RWPE1 (cell line): ENCODE measurements at places on chromosomes 6 and 20.

DNA sequence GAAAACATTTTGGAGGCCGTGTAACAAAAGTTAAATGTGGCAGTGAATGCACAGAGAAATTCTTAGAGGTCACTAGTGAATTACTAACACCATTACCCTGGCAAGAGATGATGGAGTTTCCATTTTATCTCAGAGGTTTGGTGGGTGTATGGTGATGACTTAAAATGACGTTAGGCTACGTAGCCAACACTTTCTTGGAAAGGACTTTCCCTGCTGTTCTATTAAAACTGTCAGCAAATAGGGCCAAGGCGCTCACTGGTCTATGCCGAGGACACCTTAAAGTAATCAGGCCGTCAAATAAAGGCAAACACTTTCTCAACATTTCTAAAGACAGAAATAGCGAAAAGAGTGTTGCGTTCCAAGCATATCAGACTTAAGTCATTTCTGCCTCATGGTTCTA is 160.8 kb downstream of the GMPR start:
- no peak for DNase-seq

- DNase-seq: peak; percentile 53
These were observed 27.5 kb downstream of the RSPH3 start for GRCh38 chr6:158972241-158973233.

DNA sequence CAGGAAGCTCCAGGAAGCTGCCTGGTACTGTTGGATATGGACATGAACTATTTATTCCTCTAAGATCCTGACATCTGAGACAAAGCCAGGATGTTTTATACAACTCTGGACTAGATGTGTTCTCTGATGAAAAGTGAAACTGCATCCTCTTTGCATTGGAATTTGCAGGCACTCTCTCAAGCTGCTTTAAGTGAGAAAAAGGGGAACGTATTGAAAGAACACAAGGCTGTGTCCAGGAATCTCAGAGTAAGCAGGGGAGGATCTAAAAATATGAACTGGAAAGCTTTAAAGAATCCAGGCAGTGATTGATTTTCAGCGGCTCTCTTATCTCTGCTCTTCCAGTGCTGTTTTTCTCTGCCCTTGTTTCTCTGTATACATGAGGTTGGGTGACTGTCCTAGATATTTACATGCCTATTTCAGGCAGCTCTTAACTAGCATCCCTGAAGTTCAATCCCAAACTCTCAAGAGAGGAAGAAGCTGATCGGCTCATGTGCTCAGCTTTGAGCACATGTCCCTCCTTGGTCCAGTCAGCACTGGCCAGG is 193.8 kb downstream of the PLCB4 start:
- DNase-seq: no peak

DNA sequence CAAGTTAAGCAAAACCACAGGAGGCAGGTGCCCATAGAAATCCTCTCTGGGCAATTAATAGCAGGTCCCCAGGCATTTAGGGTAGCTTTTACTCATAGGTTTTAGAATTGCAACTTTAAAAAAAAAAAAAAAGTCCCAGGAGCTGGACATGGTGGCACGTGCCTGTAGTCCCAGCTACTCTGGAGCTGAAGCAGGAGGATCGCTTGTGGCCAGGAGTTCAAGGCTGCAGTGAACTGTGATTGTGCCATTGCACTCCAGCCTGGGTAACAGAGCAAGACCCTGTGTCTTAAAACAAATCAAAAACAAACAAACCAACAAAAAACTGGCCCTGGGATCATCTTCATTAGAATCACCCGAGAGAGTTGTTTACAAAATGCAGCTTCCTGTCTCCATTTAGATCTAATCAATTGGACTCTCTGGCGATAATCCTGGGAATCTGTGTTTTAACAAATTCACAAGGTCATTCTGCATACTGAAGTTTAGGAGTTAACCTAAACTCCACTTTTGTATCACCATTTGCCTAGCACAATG is 131.8 kb upstream of the AKAP12 start:
- no peak for DNase-seq

- DNase-seq: no peak
These were observed 108.7 kb upstream of the LRFN2 start for GRCh38 chr6:40695750-40696415.

DNA sequence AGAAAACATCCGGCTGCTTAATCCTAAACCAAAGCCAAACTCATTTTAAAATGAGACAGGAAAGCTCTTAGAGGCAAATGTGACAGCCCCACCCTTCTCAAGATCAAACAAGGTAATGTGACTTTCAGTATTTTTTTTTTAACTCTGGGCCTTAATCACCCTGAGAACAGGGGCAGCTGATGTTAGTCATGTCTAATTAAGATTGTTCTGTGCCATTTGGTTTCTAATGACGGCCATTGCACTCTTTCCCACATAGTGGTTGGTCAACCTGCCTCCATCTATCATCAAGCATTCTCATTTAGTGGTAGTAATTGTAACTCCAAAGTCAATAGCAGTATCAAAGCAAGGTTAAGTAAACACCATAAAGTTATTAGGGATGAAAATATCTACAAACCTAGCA is 191.6 kb upstream of the EXOC2 start:
- DNase-seq: no peak

GRCh38 chr6:35231563-35231962 is 17.8 kb downstream of the SCUBE3 start:
- no peak for DNase-seq

- peak; percentile 13 for DNase-seq
These were observed 90.9 kb upstream of the GRIK2 start for GRCh38 chr6:101302593-101302992.

GRCh38 chr6:142387997-142388815 is 86.4 kb downstream of the ADGRG6 start:
- DNase-seq: peak; percentile 44

GRCh38 chr20:9200620-9201019 is 131.7 kb downstream of the PLCB4 start:
- DNase-seq: peak; percentile 51

- DNase-seq: no peak
These were observed 2.5 kb downstream of the MYMX start for GRCh38 chr6:44219053-44219814.

- no peak for DNase-seq
These were observed 644.5 kb upstream of the HS3ST5 start for GRCh38 chr6:114987281-114987680.

DNA sequence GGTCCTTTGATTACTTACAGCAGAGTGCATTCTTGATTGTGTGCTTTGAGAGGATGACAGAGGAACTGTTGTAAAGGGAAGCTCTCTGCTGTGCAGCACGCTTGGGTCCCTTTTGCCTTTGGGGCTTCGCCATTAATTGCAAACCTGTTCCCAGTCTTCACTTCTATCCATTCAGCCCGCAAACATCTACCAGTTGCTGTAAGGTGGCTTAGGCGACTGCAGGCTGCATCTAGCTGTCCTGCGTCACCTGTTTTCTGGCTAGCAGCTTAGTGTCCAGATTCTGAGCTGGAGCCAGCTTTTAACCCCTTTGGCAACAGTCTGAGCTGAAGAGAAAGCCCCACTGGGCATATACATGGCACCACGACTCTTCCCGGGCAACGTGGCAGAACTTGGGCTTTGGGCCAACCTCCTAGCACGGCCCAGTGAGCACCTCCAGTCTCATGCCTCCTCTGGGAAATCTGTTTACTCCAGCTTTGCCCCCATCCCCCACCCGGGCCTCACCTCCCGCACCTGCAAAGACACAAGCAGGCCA is 2.5 kb upstream of the FASTKD5 start:
- no peak for DNase-seq

GRCh38 chr20:42098418-42098817 is 480.2 kb upstream of the CHD6 start:
- no peak for DNase-seq

- no peak for DNase-seq
These were observed 96.2 kb downstream of the TTLL2 start for GRCh38 chr6:167420858-167421766.

DNA sequence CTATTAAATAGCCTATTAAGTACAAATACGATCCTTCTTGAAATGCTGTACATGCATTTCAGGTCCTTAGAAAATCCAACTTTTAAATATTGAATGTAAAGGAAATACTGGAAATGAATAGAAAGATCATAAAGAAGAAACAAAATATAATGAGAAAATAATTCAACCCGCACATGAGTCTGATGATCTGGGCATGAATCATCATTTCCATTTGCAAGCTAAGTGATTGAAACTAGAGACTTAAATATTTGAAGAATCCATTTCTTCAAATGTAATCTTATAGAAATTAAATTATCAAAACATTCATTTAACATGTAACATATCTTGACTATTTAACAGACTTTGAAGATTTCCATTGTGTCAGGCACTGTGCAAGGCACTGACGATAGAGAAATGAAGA is 977.0 kb downstream of the TFAP2A start:
- peak; percentile 20 for DNase-seq

DNA sequence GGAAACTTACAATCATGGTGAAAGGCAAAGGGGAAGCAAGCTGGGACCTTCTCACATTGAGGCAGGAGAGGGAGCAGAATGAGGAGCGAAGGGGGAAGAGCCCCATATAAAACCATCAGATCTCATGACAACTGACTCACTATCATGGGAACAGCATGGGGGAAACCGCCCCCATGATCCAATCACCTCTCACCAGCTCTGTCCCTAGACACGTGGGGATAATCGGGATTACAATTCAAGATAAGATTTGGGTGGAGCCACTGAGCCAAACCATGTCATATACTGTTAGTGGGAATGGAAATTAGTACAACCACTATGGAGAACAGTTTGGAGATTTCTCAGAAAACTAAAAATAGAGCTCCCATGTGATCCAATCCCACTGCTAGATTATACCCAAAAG is 163.7 kb downstream of the MANEA start:
- DNase-seq: no peak

DNA sequence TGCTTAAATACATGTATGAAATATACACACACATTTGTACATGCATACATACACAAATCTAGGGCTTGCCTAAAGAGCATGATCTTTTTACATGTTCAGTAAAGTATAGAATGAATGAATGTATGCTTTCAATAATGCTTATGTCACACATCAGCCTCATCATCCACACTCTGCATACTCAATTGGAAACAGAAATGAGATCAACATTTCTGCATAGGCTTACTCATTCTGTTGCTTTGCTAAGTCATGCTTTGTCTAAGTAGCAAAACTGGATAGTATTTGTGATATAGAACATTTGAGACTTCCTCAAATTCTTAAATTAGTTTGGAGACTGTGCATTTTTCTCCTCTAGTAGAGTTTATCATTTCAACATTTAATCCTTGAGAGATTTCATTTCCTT is 343.3 kb downstream of the ADGRB3 start:
- no peak for DNase-seq

DNA sequence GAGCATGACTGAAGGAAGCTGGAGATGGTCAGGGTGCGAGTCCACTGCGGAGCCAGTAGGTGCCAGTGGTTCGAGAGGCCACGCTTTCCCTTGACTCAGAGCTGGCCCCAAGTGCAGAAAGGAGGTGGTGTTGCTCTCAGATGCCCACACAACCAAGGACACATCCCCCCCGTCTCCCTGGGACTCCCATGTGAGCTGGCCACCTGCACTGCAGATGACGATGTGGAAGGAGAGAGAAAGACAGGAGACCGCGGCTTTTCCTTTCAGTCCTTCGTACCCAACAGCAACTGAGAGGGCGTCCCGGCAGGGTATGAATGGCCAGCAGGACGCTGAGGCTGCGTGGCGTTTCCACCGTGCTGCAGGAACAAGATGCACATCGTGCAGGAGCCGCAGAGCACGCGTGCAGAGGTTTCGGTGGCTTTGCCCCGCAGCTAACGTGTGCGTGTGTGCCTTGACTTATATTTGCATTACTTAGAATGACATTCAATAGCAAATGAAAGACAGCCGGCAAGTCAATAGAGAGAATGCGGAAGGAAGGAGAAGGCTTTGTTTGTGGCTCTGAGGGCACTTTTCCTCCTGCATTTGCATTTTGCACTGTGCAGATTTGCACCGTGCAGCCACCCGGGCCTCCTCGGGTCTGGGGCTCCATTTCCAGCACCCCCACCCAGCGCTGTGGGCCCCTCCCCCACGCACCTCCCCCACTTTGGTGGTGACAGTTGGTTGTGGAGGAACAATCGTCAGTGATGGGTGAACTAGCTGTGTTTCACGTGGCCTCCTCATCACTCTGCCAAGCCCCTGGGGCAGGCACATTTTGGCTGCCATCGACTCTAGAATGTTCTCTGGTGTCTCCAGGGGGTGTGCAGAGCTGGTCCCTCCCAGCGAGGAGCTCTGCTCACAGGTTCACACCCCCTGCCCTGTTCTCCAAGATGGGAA is 26.4 kb upstream of the BHLHE23 start:
- DNase-seq: no peak

DNA sequence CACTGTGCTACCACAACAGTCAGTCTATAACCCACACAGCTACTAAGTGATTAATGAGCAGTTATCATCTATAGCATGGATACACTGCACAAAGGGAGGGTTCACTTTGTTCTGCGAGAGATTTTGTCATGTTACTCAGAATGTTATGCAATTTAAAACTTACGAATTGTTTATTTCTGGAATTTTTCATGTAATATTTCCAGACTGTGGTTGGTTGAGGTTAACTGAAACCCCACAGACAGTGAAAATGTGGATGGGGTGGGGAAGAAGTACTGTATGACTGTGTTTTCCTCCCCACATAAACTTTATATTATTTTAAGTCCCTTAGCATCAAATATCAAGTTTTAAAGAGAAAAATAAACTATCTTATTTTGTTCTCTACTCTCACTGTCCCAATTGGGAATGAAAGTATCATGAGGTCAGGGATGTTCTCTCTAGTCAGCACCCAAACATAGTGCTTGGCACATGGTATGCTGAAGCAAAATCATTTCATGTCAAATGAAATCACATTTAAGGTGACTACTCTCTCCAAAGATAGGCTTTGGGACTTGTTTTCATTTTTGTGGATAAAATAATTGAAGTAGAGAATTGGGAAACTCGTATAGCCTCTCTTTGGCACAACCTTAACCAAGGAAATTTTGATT is 25.4 kb downstream of the DOP1A start:
- no peak for DNase-seq

GRCh38 chr20:8355453-8355852 is 223.4 kb downstream of the PLCB1 start:
- no peak for DNase-seq

DNA sequence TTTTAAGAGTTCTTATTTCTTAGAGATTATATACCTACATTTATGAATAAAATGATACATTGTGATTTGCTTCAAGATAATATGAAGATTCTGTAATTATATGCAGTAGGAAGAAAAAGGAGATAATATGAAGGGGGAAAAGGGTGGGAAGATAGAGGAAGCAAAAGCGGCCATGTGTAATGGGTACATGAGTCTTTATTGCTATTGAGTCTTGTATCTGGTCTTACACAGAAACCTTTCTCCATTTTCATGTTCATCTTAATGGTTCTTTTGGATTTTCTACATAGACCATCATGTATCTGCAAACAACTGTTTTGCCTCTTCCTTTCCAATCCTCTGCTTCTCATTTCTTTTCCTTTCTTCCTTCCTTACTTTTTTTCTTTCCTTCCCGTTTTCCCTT is 36.1 kb downstream of the PHF20 start:
- no peak for DNase-seq

DNA sequence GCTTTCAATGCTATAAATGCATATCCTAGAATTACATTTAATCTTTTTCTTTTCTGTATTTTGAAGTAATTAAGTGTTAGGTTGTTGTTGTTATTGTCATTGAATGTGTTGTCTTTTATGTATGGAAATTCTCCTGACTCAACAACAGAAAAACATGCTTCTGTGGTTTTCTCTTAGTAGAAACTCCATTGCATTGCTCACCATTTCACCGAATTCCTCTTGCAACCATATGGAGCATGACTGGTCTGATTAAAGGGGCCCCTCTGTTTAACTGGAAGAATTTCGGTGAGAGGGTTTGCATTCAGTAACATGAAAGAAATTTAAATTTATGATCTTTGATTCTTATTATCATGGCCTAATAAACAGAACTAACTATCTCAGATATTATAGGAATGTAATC is 454.3 kb upstream of the JARID2 start:
- no peak for DNase-seq

GRCh38 chr20:54167909-54168872 is 5.6 kb downstream of the CYP24A1 start:
- peak; percentile 87 for DNase-seq
